Activated T-cell treated with anti-CD3 and anti-CD28 coated beads, Interleukin-2, amount 50 U/mL, for 48 hours (primary cell): ENCODE measurements at places on chromosomes 6 and 20.

- DNase-seq: no peak
Measured at GRCh38 chr20:63124092-63124781, 91.7 kb downstream of the YTHDF1 start.

- DNase-seq: no peak
Measured at GRCh38 chr6:30152910-30153610, 8.0 kb downstream of the TRIM10 start.

DNA sequence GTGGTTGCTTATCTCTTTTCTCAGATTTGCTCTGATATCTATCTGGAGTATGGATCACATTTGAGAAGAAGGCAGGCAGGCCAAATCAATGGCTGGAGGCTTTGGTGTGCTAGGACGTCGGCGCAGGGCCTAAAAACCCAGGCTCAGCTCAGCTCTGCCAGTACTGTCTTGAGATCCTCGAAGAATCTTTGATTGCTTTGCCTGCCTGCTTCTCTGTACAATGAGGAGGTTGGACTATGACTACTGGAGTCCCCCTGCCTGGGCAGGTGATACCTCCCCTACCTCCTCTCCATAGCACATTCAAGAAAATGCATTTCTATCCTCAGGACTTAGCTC, 25.1 kb downstream of the KCNK5 start:
- DNase-seq: no peak

DNA sequence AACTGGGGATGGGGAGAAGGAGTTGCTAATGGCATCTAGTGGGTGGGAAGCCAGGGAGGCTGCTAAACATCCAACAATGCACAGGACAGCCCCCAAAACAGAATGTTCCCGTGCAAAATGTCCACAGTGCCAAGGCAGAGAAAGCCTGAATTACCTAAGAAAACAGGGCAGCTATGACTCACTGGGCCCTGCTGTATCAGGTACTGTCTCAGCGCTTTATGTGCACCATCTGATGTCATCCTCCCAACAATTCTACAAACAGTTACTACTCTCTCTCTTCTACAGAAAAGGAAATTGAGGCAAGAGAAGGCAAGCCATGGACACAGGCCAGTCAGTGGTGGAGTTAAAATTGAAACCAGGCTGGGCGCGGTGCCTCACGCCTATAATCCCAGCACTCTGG, 3.1 kb downstream of the YTHDF1 start:
- DNase-seq: no peak

GRCh38 chr20:32007787-32008616, 2.2 kb upstream of the CCM2L start:
- DNase-seq: no peak

DNA sequence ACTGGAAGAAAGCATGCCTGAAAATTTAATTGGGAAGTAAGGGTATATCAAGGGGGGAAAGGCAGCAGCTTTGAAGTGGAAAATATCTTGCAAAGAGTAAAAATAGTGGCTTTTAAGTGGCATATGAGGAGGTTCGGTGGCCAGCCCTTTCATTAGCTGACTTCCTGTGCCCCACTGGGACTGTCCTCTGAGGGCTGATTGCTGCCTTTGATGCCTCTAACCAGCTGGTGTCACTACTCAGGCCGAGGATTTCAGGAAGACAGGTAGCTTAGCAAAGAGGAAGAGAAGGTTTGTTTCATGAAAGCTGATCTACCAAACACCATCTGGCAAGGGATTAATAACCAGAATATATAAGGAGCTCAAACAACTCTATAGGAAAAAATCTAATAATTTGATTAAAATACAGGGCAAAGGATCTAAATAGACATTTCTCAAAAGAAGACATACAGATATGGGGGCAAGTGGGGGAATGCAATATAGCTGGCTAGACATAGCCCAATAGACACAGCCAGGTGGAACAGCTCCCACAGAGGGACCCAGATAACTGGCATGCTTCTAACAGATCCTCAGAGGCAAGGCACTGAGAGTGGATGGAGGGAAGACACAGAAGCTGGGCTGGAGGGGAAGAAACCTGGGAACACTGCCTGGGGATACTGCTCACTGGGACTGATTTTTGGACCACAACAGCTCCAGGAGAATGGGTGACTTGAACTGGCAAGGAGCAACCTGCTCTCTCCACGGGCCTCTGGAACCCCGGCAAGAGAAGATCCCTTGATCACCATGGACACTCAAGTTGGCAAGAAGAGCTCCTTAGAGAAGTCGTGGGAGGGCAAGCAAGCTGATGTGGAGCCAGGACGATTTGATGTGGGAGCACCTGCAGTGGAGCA, 33.2 kb downstream of the CCN2 start:
- DNase-seq: no peak

DNA sequence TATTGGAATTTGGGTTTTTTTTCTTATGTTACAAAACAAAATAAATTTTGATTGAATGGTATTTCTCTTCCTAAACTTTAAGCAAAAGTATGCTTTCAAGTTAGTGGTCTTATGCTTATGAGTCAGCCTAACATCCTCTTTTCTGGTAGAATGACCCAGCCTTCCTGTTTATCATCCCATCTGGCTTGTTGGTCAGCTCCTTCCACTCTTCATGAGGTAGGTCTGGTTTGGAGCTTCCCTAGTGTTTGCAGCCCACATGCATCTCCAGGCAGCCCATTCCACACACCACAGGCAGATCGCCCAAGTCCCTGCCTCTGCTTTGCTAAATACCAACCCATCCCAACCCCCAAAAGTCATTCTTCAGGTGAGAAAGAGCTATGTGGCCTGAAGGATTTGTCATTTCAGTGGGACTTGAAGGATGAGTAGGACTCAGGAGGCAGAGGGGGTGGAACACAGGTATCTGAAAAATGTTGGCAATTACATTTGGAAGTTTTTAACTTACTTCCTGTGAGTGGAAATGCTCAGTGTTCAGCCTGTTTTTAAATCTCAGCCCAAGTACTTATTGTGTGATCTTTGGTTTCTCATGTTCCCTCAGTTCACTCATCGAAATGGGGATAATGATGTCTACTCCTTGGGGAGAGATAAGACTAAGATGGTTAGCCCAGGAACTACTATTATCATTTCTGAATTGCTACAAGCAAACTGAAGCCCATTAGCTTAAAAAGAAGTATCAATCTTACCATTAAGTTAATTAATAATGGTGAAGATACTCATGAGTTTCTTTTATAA, 294.0 kb downstream of the ADGB start:
- DNase-seq: no peak

DNA sequence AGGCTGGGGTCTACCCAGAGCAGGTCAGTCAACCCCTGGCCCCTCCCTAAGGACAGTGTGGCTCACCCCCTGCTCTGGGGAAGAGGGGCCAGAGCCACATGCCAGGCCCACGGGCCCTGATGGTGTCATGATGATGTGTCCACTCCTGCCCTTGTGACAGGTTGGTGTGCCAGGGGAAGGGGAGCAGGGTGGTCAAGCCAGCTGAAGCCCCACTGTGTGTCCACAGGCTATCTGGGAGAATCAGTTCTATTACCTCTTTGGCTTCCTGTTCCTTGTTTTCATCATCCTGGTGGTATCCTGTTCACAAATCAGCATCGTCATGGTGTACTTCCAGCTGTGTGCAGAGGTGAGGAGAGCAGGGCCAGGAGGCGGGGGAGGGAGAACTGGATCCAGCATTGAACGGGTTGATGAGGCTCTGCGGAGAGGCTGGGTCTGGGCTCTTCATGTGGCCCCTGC, 47.7 kb downstream of the PLAGL2 start:
- DNase-seq: no peak

DNA sequence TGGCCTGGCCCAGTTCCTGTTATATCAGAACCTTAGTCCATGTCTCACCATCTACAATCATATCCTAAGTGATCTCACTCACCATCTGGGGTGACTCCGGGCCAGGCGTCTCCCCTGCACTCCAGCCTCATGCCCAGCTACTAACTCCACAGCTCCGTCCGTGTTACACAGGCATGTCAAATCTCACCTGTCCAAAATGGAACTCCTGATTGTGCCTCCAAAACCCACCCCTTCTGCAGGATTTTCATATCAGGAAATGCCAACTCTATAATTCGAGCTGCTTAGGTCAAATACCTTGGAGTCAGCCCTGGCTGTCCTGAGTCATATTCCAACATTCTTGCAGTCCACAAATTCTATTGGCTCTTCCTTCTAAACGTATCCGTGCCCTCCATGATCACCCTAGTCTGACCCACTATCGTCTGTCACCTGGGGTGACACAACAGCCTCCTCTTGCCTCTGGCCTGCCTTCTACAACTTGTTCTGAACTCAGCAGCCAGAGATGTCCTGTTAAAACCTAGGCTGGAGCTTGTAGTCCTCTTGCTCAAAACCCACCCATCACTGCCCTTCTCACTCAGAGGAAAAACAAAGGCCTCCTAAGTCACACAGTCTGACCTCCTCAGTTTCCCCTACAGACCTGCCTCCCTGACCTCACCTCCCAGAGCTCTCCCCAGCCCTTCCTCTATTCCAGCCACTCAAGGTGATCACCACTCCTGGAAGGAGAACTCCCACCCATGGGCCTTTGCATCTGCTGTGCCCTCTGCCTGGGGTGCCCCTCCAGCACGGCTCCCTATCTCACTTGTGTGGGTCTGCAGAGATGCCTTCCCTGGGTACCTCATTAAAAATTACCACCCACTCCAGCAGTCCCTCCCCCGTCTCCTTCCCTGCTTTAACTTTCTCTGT, 85.3 kb upstream of the SIRPA start:
- DNase-seq: no peak
